AG04449 (cell line): ENCODE measurements at places on chromosomes 3 and 15.
A peak's percentile ranks its signal among the peaks of the same experiment; 100 is the strongest.

DNA sequence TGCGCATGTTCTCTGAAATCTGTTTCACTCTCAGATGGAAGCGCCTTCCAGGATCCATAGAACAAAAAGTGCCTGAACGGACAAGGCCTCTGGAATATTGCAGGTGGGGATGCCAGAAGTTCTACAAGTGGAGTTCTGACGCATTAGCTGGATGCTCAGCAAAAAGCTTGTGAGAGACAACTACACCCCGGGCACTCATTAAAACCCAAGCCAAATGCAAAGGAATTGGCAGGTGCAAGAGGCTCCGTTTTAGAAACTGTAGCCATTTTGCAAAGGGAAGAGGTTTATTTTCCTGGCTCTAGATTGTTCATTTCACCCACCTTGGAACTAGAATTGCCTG is 35.2 kb upstream of the SLC24A5 start:
- DNase-seq: no peak

- DNase-seq: no peak
Observed at GRCh38 chr15:39242345-39242744, 338.5 kb upstream of the THBS1 start.

GRCh38 chr3:100023150-100023549 is 91.2 kb downstream of the FILIP1L start:
- no peak for DNase-seq

DNA sequence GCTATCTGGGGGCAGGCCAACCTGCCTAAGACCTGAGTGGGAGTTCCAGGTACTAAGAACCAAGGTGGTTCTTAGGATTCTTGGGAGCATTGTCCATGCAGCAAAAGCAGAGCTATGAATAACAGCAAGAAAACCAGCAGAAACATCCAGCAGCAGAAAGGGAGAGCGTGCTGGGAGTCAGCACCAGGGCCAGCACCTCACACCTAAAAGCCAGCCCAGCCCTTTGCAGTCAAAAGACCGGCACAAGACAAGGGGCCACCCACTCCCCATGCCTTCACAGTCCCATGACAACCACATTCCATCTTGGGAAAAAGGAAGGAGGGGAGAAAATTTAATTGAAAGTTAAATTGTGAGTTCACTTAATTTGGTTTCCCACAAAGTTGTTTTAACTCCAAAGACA is 364.9 kb downstream of the AGBL1 start:
- DNase-seq: no peak

DNA sequence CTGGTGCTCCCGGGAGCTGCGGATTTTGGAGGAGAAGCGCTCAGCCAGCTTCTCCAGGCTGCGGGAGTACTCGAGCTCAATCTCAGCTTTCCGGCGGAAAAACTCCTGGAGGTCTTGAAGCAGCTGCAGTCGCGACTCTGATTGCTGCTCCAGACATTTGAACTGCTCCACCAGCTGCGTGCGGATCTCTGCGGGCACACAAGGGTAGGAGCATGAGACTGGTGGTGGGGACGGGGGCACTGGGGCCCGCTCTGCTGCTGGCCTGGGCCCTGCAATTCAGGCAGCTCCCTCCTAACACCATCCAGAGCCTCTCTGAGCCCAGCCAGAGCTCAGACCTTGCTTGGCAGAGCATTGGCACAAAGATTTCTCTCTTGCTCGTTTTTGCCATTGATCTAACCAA is 124.7 kb downstream of the SRGAP3 start:
- no peak for DNase-seq

DNA sequence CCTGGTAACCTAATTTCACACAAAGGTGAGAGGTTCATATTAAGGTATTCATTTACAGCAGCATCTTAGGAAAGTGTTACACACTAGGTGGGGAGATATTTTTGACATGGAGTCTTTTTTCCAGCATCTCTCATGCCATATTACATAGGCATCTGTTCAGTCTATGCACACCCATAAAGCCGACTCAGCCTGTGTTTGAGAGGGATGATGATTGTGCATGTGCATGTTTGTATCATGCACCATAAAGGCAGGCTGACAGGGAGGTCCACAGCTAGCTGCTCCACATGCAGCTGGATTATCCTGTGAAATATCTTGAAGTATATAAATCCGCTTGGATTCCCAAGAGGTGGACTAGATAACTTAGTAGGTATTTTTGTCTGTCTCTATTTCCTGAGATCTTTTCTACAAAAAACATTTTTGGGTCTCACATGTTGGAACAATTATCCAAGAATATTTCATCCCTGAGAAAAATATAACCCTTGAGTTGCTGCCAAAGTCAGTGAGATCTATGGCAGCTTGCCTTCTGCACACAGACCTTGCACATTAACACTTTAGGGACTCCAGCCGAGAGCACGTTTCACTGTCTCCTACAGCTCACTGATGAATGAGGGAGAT is 288.4 kb upstream of the DPH6 start:
- no peak for DNase-seq

- no peak for DNase-seq
Observed at GRCh38 chr15:54687628-54688027, 509.1 kb downstream of the RSL24D1 start.

GRCh38 chr3:9224490-9224889 is 25.0 kb downstream of the SRGAP3 start:
- no peak for DNase-seq

- peak; percentile 74 for DNase-seq
Observed at GRCh38 chr3:29695643-29696198, 414.9 kb downstream of the RBMS3 start.

GRCh38 chr15:74631935-74632560 is 16.4 kb downstream of the CLK3 start:
- DNase-seq: no peak

- DNase-seq: no peak
Observed at GRCh38 chr3:137988982-137989381, 21.0 kb upstream of the CLDN18 start.

DNA sequence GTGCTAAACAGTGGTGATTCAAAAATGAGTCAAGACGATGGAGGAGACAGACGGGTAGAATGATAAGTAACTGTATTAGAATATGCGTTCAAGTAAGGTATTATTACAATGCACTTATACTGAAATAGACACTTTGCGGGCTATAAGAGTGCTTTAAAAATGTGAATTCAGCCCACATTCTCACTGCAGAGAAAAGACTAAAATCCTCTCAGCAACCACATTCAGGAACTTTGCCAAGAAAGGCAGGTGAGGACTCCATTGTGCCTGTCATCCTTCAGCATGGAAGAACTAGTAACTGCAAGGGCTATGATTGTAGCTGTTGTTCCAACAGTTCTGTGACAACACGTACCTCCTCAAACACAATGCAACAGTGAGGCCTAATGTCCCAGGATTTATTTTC is 272.0 kb downstream of the RORA start:
- no peak for DNase-seq

DNA sequence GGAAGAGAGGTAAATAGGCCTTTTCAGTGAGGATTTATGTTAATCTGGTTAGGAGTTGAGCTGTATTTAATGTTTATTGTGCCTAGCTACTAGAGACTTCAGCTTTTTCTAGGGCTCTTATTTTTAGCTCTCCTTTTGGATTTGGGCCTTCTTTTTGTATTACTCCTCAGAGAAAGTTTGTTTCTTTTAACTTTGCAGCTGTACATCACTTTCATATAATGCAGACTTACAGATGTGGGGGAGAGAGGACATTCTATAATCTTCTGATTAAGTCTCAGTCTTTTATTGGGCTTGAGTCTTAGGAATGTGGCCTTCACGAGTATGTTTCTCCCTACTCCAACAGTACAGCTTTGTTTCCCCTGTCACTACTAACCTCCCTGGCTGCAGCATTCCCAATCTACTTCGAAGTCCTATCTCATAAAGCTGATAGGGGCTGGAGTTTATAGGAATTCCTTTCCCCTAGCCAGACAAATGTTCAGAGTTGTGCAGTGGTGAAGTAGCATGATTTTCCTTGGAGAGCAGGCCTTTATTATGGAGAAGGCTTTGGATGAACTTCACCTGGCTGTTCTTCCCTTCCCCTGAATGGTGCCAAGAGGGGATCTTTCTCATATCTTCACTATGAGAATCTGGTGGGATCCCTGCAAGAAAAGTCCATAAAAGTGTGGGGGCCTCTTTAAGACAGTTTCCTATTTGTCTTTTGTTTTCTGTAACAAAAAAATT is 82.2 kb upstream of the CBLB start:
- no peak for DNase-seq

DNA sequence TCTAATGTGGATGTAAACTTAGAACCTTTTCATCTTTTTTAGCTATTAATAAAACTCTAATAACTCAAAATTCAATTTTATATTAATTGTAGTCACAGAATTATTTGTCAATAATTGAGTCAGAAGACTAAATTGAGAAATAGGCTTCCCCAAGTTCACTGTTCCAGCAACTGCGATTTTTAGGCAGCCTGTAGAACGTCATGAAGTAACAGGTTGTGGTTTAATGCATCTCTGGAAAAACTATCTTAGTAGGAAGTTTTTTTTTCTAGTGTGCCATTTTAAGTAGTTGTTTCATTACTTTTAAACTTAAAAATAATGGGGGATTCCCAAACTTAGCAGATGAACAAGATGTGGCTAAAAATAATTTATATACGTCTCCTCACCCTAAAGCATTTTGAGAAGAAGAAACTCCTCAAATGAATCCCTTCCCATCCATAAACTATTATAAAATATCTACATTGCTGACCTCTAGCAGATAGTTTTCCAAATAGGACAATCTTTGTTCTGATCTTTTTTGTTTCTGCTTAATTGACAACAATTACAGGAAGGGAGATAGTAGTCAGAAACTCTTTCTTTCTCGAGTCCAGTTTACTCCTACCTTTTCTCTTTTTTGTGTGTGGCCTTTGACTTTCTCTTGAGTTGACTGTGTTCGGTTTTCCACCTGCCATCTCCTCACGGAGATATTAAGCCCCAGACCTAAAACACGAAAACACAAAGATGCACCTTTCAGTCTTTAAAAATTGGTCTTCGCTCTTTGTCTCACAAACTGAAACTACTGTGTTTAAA is 43.1 kb downstream of the LRCH3 start:
- DNase-seq: no peak

DNA sequence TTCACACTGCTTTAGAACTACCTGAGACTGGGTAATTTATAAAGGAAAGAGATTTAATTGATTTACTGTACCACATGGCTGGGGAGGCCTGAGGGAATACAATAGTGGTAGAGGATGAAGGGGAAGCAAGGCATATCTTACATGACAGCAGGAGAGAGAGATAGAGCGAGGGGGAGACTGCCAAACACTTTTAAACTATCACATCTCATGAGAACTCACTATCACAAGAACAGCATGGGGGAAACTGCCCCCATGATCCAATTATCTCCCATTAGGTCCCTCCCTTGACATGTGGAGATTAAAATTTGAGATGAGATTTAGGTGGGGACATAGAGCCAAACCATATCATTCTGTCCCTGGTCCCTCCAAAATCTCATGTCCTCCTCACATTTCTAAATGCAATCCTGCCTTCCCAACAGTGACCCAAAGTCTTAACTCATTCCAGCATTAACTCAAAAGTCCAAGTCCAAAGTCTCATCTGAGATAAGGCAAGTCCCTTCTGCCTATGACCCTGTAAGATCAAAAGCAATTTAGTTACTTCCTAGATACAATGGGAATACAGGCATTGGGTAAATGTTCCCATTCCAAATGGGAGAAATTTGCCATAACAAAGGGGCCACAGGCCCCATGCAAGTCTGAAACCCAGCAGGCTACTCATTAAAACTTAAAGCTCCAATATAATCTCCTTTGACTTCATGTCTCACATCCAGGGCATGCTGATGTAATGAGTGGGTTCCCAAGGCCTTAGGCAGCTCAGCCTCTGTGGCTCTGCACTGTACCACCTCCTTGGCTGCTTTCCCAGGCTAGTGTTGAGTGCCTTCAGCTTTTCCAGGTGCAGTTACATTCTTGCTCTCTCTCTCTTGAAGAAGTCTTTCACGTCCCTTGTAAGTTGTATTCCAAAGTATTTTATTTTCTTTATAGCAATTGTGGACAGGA is 481.7 kb upstream of the TGFBR2 start:
- peak; percentile 19 for DNase-seq

- DNase-seq: no peak
Observed at GRCh38 chr3:190772831-190773230, 89.7 kb downstream of the GMNC start.

DNA sequence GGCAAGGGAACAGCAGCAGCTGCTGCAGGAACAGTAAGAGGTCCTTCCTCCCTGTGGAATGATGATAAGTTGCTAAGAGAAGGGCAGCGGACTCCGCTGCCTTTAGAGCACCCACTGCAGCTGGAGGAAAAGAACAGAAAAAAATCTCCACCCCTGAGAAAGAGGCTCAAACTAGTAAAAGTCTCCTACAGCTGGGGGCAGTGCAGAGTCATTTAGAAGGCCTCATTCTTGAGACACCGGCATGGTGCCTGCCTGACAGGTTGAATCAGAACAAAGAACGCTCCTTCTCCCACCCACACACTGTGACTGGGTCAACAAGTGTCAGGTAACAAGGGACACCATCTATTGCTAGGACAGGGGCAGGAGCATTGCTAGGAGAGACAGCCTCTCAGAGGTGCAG is 188.4 kb downstream of the ABHD5 start:
- DNase-seq: no peak

GRCh38 chr15:74866090-74866489 is 7.1 kb downstream of the SCAMP2 start:
- DNase-seq: peak; percentile 49

DNA sequence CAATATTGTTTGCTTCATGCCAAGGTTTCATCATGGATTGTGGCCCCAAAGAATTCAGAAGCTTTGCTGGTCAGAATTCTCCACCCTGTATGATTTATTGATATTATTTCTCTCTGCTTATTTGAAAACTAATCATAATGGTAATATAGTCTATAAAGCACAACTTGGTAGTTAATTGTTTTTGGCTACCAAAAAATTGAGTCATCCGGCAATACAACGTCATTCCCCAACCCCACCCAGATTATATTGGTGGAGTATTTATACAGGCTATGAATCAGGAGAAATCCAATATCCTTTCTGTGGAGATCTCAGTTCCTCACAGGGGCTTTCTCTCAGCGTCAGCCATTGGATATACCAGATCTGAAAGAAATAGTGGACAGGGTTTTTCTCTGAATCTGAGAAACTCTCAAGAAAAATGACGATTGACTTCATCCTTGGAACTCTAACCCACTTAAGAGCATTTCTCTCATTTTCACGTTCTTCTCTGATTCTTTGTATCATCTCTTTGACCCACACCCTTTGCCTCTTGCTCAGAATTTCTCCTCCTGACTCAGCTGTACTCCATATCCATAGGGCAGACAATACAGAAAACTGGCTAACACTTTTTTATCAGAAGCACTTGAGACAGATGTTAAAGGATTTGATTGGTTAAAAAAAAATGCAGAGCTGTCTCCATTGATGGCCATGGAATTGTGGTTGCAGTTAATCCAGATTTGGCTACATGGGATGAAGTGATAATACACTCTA is 1055.8 kb upstream of the CADM2 start:
- DNase-seq: no peak

DNA sequence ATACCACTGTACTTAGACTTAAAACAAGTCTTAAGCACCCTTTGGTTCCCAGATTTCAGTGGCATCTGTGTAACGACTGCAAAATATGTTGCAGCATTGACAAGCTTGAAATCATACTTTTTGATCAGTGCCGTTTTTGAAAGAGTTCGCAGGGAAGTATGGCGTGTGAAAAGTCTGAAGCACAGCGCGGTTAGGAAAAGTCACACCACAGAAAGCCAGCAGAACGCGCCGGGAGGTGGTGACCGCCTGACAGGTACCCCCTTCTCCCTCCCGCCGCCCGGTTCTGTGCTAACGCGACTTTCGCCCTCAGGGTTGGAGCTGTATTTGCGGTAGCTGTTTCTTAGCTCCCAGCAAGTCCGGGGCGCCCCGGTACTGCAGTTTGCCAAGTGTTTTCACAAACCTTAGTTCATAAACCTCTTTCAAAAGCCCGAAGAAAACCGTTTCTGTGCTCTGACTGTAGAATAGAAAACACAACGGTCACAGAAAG is 481 bp upstream of the CRYBG3 start:
- DNase-seq: no peak

GRCh38 chr3:23859839-23860382 is 54.2 kb downstream of the UBE2E1 start:
- no peak for DNase-seq
